Stimulated activated CD8-positive, alpha-beta memory T cell treated with anti-CD3 and anti-CD28 coated beads, Interleukin-15, amount 100 ng/mL, for 4 hours (primary cell): ENCODE measurements at places on chromosomes 1 and 21.

DNA sequence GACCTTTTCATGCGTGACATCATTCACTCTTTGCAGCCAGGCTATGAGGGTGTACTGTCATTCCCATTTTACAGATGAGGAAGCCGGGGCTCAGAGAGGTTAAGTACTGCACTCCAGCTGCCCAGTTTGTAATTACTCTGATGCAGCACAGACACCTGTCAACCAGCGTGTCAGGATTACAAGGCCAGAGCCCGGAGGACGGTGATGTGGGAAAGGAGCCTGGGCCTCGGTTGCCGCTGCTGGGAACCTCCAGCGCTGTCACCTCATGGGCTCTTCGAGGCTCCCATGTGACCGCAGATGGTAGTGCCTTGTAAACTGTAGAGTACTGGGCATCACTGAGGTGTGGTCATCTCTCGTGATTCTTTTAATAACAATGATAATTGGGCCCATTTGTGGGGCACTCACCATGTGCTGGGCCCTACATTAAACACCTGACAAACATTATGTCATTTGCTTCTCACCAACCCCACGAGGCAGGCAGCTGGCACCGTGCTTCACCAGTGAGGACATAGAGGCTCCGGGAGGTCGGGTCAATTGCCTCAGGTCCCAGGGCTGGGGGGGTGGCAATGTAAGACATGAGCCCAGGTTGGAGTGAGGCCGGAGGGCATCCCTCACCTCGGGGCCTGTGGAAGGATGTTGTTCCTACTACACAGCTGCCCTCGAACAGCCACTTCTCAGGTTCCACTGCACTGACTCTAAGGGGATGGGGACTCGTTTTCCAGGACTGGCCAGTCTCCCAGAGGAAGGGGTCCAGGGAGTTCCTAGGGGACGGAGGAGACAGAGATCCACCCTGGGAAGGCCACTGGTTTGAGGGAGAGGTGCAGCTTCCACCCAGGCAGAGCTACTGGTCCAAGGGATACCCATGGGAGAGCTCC is 42.8 kb upstream of the PADI1 start:
- DNase-seq = no peak

- DNase-seq = no peak
Measured at GRCh38 chr21:45286671-45287437, 841 bp downstream of the POFUT2 start.

- DNase-seq = no peak
Measured at GRCh38 chr1:2126331-2127186, 68.0 kb downstream of the FAAP20 start.

DNA sequence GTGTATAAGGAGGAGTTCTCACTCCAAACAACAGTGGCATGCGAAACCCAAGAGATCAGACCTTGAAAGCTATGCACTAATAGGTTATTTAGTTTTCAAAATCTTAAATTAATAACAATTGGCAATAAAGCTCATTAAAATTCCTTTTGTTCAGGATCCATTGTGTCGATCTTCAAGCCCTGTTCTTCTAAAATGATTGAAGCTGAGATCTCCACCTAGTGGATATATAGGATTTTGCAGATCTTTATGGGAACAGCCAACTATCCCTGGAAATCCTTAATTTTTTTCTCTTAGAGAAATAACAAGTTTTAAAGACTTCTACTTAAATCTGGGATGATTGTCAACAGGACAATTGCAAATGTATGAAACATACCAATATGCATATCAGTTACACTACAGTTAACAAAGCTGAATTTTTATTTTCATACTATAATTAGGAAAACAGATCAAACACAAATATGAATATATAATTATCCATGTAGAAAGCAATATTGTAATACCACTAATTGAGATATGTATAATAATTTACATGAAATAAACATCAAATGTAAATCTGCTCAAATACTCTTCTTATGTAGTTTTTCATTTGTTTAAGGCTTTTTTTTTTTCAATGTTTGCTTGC is 43.3 kb downstream of the LRRC53 start:
- DNase-seq = no peak

DNA sequence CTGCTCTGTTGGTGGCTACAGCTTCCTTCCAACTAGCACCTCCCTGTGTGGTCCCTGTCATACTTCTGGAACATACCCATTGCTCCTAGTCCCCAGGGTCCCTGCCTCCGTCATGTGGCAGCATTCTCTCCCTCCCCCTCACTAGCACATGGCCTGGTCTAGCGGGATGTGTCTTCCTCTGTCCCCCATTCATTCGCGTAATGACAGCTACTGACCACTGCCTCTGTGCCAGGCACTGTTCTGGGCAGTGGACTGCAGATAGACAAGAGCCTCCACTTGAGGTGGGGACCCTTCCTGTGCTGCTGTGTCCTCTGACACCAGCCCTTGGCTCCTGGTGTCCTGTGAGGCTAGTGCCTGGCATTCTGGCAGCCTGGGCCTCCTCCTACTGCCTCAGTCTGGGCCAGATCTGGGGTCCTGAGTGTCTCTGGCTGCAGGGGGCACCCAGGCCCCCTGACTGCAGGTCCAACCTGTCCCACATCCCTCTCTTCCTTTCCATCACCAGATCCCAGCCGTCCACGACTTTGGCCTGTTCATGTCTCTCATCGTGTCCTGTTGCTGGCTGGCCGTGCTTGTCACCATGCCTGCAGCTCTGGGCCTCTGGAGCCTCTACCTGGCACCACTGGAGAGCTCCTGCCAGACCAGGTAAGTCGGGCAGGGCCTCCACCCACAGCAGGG is 38.1 kb downstream of the DISP3 start:
- no peak for DNase-seq
